ENCODE measurements at places on chromosomes 12 and 14.

DNA sequence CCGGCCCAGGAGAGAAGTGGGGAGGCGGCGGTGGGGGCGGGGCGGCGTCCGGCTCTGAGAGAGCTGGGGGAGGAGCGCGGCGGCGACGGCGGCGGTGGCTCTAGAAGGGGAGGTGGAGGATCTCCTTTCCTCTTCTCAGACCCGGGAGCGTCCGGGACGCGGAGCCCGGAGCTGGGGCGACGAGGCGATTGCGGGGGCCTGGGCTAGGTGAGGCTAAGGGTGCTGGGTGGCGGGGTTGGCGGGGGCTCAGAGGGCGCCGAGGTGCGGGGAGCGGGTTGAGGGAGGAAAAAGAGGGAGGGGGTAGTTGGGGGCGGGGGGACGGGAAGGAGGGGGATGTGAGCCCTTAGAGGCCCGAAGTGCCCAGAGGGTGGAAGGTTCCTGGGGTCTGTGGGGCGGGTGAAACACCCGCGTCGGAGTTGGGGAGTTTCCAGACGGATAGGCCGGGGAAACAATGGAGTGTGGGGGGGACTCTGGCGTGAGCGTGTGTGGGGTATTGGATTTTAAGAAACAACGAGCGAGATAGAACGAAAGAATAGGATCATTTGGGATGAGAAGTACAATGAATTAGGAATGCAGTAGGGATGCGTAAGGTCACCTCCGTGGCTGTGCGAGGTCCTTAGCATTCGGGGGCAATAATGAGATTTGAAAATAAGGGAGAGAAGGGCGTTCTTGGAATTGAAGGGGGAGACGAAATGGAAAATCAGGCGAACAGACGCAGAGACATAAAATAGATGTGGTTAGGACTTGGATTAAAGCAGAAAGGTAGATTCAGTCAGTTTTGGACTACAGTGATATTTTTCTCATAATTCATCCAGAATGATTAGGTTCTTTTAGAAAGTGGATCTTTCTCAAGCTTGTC, at the start of gene SPATS2:
Gene SPATS2, plus strand, starts transcription at position 82 of the 859 bp plus-strand sequence. CDS start 93,551 bp downstream, outside the sequence.
- DNase-seq = no peak
- H3K36me3 ChIP-seq = no peaks in the 10 kb centered on the region
- peak within 1 kb of the TSS; percentile 91 for H3K27ac ChIP-seq
- H3K4me3 ChIP-seq = peak within 1 kb of the TSS; percentile 82
- H3K27me3 ChIP-seq = no peaks in the 10 kb centered on the region
- H3K4me1 ChIP-seq = peaks cover 20% of the 10 kb centered on the region

DNA sequence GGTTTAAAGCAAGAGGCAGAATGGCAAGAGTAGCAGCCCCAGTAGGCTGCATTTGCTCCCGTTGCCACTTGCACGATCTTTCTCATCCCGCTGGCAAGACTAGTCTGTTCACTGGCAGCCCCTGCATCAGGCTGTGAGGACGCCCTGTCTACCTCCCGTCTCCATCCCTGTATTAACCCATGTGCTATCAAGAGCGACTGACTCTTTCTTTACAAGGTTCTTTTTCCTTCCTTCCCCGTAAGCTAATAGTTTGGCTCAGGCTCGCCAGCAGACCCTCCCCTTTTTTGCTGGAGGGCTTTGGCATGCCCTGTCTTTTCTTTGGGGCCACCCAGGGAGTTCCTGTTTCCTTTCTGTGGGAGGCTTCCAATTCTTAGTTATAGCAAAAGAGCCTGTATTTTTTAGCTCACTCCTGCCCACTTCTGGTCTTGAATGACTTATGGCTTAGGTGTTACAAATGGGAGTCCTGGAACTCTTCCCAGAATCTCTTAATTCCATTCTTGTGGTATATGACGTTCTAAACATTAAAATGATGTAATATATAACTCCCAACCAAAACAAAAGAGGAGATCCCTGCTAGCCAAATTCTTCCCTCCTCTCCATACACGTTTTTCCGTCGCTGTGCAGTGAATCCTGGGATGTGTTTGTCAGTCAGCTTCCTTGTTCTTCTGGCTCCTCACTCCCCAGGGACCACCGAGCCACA, 149.0 kb downstream of the PRKCH start:
- H3K27ac ChIP-seq = no peak overlapping the region
- peaks cover 4% of the 10 kb centered on the region for H3K36me3 ChIP-seq
- no peaks in the 10 kb centered on the region for H3K27me3 ChIP-seq
- DNase-seq = no peak
- no peak overlapping the region for H3K4me3 ChIP-seq
- peaks cover 82% of the 10 kb centered on the region for H3K4me1 ChIP-seq

- H3K36me3 ChIP-seq = no peaks in the 10 kb centered on the region
- no peak overlapping the region for H3K4me3 ChIP-seq
- DNase-seq = no peak
- no peak overlapping the region for H3K27ac ChIP-seq
Measured at GRCh38 chr14:96616161-96616721, 114.1 kb downstream of the PAPOLA start.

- peaks cover 4% of the 10 kb centered on the region for H3K36me3 ChIP-seq
- H3K27me3 ChIP-seq = no peaks in the 10 kb centered on the region
Measured at GRCh38 chr12:54415221-54415929, 3.7 kb downstream of the ITGA5 start.

DNA sequence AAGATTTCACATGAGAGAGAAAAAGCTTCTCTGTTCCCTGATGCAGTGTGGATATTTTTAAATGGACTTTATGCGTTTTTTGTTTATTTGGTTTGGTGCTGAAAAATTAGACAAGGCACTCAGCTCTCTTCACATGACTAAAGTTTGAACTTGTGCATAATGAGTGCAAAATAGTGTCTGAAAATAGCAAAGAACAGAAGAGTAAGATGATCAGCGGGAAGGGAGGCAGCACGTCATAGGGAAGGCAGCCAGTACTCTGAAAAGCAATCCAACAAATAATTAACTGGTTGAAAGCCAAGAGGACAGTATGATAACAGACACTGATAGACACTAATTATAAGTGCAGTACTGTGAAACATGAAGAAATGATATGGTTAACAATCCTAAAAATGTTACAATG, 46.6 kb upstream of the CDKN3 start:
- no peak overlapping the region for H3K27ac ChIP-seq
- H3K36me3 ChIP-seq = no peaks in the 10 kb centered on the region
- H3K4me3 ChIP-seq = no peak overlapping the region

DNA sequence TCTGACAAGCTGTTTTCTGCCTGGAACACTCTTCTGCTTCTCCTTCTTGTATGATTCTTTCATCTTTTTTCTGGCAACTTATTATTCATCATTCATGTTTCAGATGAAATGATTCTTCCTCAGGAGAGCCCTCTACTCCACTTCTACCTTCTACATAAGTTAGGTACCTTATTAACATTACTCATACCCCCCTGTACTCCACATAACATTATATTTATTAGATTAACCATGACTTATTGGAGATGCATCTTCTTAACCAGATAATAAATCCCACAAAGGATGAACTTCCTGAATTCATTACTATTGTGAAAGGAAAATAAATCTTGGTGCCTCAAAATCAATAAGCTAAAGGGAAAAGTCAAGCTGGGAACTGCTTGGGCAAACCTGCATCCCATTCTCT, 1636.5 kb upstream of the FLRT2 start:
- H3K27me3 ChIP-seq = no peaks in the 10 kb centered on the region
- H3K4me1 ChIP-seq = no peaks in the 10 kb centered on the region
- DNase-seq = no peak

DNA sequence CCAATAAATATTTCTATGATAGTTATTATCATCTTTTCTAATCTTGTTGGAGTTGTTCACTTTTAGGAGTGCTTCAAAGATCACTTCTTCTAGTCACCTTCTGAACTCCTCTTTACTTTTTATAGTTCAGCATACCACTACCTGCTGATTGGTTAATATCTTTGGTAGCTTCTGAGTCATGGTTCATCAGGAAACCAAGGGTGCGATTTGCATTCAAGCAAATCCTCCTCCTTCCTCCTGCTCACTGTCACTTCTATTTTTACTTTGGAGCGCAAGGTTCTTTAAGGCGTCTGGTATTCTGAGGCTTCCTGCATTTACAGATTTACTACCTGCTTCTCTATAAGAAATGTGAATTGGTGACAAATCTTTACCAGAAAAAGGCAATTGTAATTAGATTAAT, 24.0 kb downstream of the SYT1 start:
- H3K27ac ChIP-seq = no peak overlapping the region
- no peaks in the 10 kb centered on the region for H3K4me1 ChIP-seq
- H3K4me3 ChIP-seq = no peak overlapping the region
- DNase-seq = no peak

DNA sequence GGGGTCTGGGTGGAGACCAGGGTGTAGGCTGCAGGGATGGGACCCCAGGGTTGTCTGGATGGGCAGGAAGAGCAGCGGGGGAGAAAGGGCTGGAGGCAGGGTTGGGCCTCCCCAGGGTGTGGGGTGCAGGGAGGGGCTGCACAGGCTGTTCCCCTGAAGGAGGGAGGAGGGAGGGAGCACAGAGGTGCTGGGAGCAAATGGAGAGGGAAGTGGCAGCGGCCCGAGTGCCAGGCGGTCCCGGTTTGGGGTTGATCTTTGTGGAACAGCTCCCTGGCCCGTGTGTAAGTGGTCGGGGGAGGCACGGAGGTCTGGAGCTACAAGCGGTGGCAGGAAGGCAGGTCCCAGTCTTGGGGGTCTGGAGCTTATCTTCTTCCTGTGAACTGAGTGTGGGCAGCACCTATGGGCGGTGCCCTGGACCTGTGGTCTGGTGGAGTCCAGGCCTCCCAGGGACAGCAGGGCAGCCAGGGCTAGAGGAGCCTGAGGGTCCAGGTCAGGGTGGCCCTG, 391.6 kb downstream of the TMEM121 start:
- H3K4me1 ChIP-seq = no peaks in the 10 kb centered on the region
- DNase-seq = no peak
- no peak overlapping the region for H3K27ac ChIP-seq
- no peaks in the 10 kb centered on the region for H3K27me3 ChIP-seq
- H3K36me3 ChIP-seq = no peaks in the 10 kb centered on the region

- H3K27me3 ChIP-seq = no peaks in the 10 kb centered on the region
- H3K27ac ChIP-seq = no peak overlapping the region
- H3K4me3 ChIP-seq = no peak overlapping the region
- H3K4me1 ChIP-seq = no peaks in the 10 kb centered on the region
Measured at GRCh38 chr12:21827083-21827482, 52.6 kb upstream of the KCNJ8 start.

GRCh38 chr14:84225268-84225667, 1304.7 kb upstream of the FLRT2 start:
- no peaks in the 10 kb centered on the region for H3K4me1 ChIP-seq
- no peak for DNase-seq
- no peaks in the 10 kb centered on the region for H3K36me3 ChIP-seq
- H3K4me3 ChIP-seq = no peak overlapping the region

GRCh38 chr12:2891240-2892053, 756 bp downstream of the TULP3 start:
- DNase-seq = peak; percentile 52
- H3K27ac ChIP-seq = peak overlapping the region; percentile 79
- H3K36me3 ChIP-seq = peaks cover 4% of the 10 kb centered on the region

DNA sequence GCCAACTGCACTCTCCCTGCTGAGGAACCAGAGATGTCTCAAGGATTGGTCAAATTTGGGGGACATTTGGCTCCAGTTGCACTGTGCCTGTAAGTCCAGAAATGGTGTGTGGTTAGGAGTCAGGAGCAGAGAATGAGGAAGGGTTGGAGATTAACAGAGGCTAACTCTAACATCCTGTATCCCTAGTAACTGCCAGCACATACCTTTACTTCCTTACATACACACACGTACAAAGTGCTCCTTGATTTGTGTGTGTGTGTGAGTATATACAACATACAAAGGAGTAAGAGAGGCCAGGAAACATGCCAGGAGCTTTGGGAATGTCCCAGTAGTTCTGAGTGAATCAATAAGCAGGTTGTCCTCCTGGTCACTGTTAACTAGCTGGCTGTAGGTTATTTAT, 39.8 kb upstream of the NRXN3 start:
- H3K27me3 ChIP-seq = no peaks in the 10 kb centered on the region
- no peaks in the 10 kb centered on the region for H3K36me3 ChIP-seq
- no peak for DNase-seq
- no peak overlapping the region for H3K4me3 ChIP-seq
- no peak overlapping the region for H3K27ac ChIP-seq

DNA sequence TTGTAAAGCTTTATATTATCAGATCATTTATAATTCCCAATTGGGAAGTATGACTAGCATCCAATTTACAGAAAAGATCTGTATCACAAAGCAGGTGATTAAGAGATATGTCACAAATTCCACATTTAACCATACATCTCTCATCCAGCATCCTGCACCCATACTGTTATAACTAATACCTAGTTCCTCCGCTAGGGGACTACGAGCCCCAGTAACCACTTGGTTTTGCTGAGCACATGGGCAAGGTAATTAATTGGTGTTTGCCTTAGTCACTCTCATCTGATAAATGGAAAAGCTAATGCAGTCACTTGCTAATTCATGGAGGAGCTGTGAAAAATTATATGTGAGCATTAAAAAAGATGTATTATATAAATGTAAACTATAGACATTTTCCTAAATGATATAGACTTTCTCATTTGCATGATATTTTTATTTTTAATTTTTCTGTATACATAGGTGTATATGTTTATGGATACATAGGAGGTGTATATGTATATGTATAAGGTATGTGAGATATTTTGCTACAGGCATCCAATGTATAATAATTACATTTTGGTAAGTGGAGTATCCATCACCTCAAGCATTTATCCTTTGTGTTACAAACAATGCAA, 1031.8 kb downstream of the GALC start:
- H3K27ac ChIP-seq = no peak overlapping the region
- no peak overlapping the region for H3K4me3 ChIP-seq
- H3K36me3 ChIP-seq = no peaks in the 10 kb centered on the region
- DNase-seq = no peak
- H3K4me1 ChIP-seq = no peaks in the 10 kb centered on the region
- H3K27me3 ChIP-seq = no peaks in the 10 kb centered on the region

GRCh38 chr12:87406926-87407325, 622.3 kb downstream of the C12orf50 start:
- no peaks in the 10 kb centered on the region for H3K36me3 ChIP-seq
- no peak for DNase-seq
- no peak overlapping the region for H3K27ac ChIP-seq
- no peaks in the 10 kb centered on the region for H3K27me3 ChIP-seq
- no peaks in the 10 kb centered on the region for H3K4me1 ChIP-seq

DNA sequence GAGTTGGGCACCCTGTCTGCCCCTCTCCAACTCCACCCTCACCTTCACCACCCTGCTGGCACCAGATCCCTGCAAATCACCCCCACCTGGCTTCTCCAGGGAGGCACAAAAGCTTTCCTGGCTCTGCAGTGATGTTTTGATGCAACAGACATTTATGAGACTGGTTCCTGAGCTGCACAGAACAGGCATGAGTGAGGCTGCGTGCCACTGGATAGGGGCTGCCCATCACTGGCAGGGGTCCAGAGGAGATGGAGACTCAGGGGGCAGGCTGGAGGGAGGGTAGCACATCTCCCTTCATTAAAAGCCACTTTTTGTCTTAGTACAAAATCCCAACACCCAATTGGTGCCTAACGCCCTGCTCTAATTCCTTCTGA, 17.3 kb upstream of the ZDHHC22 start:
- H3K27ac ChIP-seq = no peak overlapping the region
- H3K4me3 ChIP-seq = no peak overlapping the region
- no peaks in the 10 kb centered on the region for H3K36me3 ChIP-seq
- DNase-seq = no peak

- peaks cover 10% of the 10 kb centered on the region for H3K27me3 ChIP-seq
- no peaks in the 10 kb centered on the region for H3K36me3 ChIP-seq
- H3K27ac ChIP-seq = no peak overlapping the region
- no peak for DNase-seq
- no peak overlapping the region for H3K4me3 ChIP-seq
- no peaks in the 10 kb centered on the region for H3K4me1 ChIP-seq
Measured at GRCh38 chr12:15859116-15859515, 23.1 kb upstream of the STRAP start.
